GM19239 (cell line): ENCODE measurements at places on chromosomes 6 and 20.

- DNase-seq, result no peak
These were observed 49.4 kb downstream of the PIGU start for GRCh38 chr20:34627458-34627857.

GRCh38 chr6:140711019-140711613 is 1336.7 kb upstream of the CITED2 start:
- DNase-seq, result no peak

GRCh38 chr6:36349240-36349639 is 12.6 kb upstream of the BNIP5 start:
- no peak for DNase-seq

DNA sequence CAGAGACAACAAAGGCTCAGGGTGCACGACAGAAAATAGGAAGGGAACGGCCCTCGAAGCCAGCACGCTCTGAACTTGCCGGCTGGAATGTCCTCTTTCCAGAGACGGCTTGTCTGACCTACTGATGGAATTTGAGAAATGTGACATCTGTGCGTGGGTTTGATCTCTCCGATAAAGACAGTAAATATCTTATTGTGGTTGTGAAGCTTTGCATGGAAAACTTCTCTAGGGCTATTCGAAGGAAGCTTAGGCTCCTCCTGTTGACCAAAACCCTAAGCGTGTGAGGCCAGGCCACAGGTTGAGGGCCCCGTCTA is 247.3 kb downstream of the ZNF217 start:
- no peak for DNase-seq

DNA sequence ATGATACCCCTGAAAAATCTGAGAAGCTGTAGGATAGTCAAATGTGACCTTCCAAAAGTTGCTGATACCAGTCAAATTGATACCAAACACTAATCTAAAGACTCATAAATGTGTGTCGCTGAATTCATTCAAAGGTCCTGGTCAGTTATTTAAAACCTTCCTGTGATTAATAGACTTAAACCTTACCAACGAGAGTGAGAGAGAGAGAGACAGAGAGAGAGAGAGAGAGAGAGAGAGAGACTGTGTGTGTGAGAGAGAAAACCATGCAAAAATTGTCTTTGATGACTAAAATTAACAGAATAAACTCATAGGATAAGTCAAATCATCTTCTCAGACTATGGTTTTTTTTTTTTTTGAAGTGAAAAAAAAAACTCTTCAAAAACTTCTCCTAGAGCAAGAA is 370.9 kb upstream of the HS3ST5 start:
- no peak for DNase-seq

DNA sequence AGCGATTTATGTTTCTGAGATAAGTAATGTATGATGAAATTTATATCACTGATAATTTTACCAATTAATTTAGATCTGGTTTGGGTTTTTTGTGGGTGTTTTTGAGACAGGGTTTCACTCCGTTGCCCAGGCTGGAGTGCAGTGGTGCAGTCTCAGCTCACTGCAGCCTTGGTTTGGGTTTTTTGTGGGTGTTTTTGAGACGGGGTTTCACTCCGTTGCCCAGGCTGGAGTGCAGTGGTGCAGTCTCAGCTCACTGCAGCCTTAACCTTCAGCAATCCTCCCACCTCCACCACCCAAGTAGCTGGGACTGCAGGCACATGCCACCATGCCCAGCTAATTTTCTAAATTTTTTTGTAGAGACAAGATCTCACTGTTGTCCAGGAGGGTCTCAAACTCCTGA is 13.0 kb downstream of the MRS2 start:
- no peak for DNase-seq

GRCh38 chr6:25489399-25489798 is 162.6 kb upstream of the SCGN start:
- no peak for DNase-seq

- DNase-seq, result no peak
These were observed 180.1 kb upstream of the RNF24 start for GRCh38 chr20:4195499-4195898.

DNA sequence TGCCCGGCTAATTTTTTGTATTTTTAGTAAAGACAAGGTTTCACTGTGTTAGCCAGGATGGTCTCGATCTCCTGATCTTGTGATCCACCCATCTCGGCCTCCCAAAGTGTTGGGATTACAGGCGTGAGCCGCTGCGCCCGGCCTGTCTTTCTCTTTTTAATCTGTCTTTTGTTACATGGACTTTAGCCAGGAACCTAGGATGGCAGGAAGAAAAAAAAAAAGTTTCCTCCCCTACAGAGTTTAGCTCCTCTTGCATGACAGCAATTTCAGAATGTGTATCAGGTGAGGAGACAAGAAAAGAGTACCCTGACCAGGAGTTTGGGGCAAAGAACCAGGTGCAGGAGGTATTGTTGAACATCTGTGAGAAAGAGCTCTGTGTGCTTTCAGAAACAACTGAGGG is 21.4 kb upstream of the TXLNB start:
- DNase-seq, result no peak

GRCh38 chr6:132131758-132132157 is 180.6 kb upstream of the CCN2 start:
- DNase-seq, result no peak

GRCh38 chr20:10604865-10605440 is 68.8 kb downstream of the JAG1 start:
- no peak for DNase-seq

- DNase-seq, result no peak
These were observed 75.3 kb downstream of the SRC start for GRCh38 chr20:37421060-37421905.

DNA sequence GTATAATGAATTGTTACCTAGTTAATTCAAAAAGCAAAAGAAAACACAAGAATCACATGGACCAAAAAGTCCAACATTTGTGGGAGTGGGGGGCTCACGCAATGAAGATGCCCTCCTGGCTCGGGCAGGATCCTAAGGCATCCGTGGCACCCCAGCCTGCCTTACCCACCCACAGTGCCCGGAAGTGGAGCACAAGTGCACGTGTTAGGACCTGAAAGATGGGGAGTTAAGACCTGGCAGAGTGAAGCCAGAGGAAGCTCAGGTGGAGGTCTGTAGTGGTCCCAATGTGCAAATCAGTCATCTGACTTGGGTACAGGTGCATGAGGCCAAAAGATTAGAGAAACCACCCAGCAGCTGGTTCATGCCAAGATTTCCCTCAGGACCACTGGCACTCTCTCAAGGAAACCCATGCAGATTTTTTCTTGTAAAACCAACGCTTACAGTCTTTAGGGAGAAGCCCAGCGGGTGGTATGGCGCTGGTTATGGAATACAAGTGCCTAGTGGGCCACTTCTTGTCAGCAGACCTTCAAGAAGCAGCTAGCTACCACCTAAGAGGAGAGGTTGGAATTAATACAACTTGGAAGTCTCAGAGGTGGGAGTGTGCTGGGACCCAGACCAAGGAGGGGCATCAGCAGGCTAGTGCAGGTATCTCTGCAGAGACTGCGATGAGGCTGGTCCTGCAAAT is 42.1 kb downstream of the BFSP1 start:
- no peak for DNase-seq

- no peak for DNase-seq
These were observed 65.5 kb downstream of the YTHDF1 start for GRCh38 chr20:63150391-63150898.

DNA sequence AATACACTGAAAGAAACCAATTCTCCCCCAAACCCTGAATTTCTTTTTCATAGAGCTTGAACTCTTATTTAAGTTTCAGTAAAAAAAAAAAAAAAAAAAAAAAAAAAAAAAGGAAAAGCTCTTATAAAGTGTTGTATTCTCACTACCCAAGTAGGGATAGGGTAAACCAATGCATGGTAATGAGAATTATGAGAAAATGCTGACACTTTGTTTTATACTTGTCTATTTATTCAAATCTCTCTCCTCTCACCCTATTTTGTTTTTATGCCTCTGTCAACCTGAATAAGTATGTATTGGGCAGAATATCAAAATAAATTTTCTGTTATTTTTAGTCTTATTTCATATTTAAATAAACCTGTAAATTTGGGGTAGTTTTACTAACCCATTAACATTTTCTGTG is 181.9 kb downstream of the GJA1 start:
- DNase-seq, result no peak

DNA sequence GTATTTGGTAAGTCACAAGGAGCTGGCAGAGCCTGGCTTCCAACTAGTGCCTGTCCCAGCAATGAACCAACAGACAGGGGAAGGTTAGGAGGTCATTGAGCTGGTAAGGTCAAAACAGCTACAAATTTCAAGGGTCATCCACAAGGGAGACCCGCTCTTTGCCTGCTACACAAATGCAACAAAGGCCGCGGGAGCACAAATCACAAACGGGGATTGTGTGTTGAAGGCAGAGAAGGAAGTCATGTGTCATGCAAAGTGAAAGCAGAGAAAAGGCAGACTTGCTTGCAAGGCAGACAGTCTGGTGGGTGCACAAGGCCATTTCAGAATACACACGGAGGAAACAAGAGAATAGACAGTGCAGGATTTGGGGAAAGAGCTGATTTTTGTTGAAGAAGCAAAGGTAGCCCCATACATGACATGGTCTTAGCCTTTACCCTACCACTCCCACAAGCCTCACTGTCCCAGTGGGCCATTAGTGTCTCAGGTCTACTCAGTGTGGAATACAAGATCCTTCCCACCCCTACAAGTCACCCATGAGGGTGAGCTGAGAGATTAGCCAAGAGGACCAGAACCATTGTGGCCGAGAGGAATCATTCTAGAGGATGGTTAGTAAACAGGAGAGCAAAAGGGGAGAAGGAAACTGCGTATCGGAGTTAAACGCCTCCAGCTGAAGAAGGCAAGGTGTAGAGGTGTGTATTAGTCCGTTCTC is 18.1 kb upstream of the SAMHD1 start:
- no peak for DNase-seq

DNA sequence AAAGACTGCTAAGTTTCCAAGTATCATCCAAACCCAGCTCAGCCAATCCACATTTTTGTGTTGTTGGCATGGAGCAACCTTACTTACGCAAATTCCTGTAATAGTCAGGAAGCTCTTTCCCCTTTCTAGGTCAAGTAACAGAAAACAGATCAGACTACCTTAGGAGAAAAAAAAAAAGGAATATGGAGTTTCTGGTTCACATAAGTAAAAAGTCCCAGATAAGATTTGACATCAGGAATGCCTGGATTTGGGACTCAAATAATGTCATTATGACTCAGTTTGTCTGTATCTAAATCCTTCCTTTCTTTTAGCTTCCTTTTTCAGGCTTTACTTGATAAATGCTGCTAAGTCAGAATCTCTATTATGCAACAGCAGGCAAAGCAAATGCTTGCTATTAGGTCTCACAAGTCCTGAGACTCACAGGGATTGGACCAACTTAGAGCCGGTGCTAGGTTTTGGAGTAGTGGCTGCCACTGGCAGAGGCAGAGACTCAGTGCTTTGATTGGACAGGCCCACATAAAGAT is 44.5 kb downstream of the NCOA7 start:
- no peak for DNase-seq

GRCh38 chr20:17500826-17501225 is 30.4 kb downstream of the BFSP1 start:
- DNase-seq, result no peak

DNA sequence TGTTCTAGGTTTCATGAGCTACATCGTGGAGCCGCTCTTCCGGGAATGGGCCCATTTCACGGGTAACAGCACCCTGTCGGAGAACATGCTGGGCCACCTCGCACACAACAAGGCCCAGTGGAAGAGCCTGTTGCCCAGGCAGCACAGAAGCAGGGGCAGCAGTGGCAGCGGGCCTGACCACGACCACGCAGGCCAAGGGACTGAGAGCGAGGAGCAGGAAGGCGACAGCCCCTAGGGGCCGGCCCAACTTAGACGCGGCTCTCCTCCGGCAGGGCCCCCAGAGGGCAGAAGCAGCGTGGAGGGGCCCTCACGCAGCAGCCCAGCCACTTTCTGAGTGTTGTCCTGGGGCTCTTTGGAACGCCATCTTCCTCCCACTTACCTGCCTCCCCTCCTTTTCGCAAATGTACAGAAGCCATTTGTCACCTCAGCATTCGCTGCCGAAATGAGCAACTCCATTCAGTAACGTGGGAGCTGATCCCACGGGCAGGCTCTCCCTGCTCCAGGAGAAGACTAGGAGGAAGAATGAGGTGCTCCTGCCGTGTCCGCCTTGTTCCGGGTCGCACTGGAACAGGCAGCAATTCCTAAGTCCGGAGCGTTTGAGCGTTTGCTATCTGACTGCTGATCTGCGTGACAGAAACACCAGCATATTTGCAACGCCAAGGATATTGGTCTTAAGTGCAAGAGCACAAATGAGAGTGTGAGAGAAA is 58.4 kb downstream of the MTFR2 start:
- DNase-seq, result no peak

DNA sequence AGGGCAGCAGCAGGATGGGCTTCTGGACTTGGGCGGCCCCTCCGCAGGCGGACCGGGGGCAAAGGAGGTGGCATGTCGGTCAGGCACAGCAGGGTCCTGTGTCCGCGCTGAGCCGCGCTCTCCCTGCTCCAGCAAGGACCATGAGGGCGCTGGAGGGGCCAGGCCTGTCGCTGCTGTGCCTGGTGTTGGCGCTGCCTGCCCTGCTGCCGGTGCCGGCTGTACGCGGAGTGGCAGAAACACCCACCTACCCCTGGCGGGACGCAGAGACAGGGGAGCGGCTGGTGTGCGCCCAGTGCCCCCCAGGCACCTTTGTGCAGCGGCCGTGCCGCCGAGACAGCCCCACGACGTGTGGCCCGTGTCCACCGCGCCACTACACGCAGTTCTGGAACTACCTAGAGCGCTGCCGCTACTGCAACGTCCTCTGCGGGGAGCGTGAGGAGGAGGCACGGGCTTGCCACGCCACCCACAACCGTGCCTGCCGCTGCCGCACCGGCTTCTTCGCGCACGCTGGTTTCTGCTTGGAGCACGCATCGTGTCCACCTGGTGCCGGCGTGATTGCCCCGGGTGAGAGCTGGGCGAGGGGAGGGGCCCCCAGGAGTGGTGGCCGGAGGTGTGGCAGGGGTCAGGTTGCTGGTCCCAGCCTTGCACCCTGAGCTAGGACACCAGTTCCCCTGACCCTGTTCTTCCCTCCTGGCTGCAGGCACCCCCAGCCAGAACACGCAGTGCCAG is at the start of gene TNFRSF6B:
TSS of gene TNFRSF6B (plus strand) at position 25 of the 729 bp plus-strand sequence. CDS start at position 141, 116 bp downstream.
- DNase-seq, result no peak

- no peak for DNase-seq
These were observed 55.9 kb upstream of the KCNK16 start for GRCh38 chr6:39378175-39378959.

DNA sequence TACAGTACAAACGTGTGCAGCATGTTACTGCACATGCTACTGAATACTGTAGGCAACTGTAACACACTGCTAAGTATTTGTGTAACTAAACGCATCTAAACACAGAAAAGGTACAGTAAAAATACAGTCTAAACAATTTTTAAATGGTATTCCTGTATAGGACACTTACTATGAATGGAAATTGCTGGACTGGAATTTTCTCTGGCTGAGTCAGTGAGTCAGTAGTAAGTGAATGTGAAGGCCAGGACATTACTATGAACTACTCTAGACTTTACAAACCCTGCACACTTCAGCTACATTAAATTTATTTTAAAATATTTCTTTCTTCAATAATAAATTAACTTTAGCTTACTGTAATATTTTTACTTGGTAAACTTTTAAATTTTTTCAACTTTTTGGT is 225.0 kb upstream of the TENT5A start:
- no peak for DNase-seq

GRCh38 chr20:24604966-24605665 is 135.7 kb downstream of the SYNDIG1 start:
- no peak for DNase-seq

- peak; percentile 33 for DNase-seq
These were observed 108.7 kb downstream of the NCOA3 start for GRCh38 chr20:47610247-47610944.

- DNase-seq, result no peak
These were observed 410.5 kb downstream of the QKI start for GRCh38 chr6:163825033-163825432.
